ENCODE measurements at places on chromosomes 4 and X. TPM values are rescaled to one million over a fixed set of nuclear protein-coding genes. Genes with fewer than 3 reads are reported as not detected.

The SUPT20HL1 gene
- not detected for total RNA-seq

DNA sequence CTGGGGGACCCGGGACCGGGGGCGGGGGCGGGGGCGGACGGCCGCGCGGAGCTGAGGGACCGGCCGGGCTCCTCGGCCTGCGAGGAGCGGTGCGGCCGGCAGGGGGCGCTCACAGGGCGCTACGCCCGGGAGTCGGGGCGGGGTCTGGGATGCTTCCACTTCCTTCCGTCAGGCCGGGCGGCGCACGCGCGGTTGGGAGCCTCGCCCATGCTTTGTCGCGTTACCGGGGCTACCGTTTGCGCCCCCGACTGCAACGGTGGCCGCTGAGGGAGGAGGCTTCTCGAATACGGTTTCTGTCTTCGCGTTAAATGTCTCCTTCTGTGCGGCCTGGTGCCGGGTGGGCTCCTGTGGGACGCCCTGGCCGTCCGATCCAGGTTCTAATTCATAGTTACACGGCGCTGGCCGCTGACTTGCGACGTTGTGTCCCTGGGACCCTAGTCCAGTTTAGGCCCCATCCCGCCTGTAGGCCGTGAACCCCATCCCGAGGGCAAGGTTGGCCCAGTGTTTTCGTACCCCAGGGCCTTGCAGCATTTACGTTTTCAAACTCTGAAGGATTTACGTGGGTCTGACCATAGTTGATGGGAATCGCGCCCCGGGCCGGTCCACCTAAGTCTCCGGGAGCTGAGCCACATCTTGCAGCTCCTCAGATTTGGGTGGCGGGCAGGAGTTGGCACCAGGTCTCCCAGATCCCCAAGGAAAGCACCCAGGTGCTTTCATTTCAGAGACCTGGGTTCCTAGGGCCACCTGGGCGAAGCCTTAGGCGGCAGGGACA lies 549 bp downstream of the MSL3 start:
- peak; percentile 85 for DNase-seq

The SMAD1 gene
- 13.4 TPM for total RNA-seq

The PGAM4 gene
- not detected for total RNA-seq

DNA sequence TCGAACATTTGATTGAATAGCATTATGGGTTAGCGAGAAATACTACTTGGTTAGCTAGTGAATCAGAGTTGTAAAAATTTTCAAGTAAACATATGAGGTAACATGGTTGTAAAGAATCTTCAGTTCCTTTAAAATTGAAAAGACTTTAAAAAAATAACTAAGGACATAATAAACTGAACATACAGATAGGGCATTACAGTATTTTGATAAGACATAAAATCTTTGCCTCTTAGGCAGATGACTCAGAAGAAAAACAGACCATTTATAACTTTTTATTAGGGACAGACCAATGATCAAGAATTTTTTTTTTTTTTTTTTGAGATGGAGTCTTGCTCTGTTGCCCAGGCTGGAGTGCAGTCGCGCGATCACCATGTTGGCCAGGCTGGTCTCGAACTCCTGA lies 43.1 kb downstream of the PNMA5 start:
- no peak for DNase-seq

GRCh38 chrX:103431316-103431715 lies 55.0 kb downstream of the BEX3 start:
- peak; percentile 65 for DNase-seq

The GPR119 gene
- total RNA-seq: not detected

DNA sequence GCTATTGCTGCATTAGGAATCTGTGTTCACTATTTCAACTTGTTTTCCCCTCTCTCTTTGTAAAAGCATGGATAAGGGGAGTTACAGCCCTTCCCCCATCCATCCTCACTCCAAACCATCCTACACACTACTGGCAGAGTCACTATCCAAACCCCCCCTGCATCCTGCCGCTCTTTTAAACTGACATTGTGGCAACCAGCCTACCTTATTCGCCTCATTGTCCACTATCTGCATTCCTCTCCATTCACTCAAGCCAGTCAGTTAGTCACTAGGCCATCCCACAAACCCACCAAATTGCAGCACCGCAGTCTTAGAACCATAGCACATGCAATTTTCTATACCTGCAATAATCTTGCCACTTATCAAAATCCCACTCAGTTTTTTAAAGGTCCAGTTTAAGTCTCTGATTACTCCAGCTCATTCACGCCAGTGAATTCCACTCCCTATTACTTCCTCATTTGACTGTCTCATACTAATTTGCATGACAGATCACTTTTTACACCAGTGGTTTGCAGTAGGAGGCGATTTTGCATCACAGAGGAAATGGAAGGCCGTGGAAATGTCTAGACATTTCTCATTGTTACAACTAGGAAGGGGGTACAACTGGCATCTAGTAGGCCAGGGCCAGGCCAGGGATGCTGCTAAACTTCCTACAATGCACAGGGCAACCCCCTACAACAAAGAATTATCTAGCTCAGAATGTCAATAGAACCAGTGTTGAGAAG lies 181.8 kb downstream of the HS6ST2 start:
- DNase-seq: no peak

The SFRP2 gene
- not detected for total RNA-seq

DNA sequence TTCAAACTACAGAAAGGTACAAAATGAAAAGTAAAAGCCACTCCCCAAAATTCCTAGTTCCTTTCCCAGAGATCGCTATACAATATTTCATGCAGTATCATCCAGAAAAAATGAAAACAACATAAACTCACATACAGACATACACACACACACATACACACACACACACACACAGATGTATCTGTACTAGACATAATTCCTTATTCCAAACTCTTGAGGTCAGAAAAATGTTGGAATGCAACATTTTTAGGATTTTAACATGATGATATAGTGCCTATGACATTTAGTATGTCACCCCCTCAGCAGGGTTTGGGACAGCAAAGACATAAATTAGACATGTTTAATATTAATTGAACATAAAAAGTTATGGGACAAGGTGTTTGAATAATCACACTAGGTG lies 73.4 kb upstream of the LHFPL1 start:
- no peak for DNase-seq

DNA sequence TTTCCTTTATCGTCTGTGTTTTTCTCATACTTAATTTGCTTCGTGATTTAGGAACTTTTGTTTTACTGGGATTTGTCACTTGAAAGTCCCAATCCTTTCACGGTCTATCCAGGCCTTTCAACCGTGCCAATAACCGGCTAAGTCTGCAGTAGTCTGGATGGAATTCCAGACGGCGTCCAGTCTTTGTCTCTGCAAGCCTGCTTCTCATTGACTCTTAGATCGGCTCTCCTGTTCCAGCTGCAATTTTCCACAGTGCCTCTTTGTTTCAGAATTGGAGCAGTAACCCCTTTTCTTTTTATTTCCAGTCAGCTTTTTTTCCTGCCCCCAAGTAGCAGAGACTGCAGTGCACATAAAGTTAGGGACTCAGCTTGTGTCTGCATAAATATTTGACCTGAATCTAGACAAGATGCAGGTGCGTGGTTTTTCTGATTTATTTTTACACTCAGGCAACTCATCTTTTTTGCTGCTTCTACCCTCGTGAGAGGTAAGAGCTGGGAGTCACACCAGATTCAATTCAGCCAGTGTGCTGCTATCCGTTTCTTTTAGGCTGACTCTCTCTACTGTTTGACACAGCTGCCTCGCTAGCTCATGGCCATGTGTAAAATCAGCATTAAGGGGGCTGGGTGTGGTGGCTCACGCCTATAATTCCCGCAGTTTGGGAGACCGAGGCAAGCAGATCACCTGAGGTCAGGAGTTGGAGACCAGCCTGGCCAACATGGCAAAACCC lies 37.4 kb upstream of the DHRSX start:
- DNase-seq: no peak

DNA sequence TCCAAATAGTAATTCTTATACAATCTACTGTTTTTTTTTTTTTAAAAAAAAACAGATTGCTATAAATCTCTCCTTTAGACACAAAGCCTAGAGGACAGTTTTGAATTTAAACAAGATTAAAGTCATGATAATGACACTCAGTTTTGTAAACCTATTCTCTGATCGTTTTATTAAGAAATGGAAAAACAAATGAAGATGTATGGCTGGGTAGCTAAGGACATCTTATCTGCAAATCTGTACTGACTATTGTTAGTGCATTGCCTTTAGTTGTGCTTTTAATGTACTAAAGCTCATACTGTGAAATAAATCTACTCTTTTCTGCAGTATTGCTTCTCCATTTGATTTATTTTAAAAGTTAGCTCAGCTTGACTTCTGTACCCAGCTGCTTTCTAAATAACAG lies 155.0 kb downstream of the UNC5C start:
- DNase-seq: no peak

Data from SJSA1 (cell line).